Chondrocyte (in vitro differentiated cells): ENCODE measurements at places on chromosomes 2 and 18. TPM values are rescaled to one million over a fixed set of nuclear protein-coding genes. Genes with fewer than 3 reads are reported as not detected.

HOXD12 gene
- total RNA-seq = not detected in 3 replicates

IL1B gene
- not detected in 3 replicates for total RNA-seq

MLPH gene
- total RNA-seq = 3.7 to 6.1 TPM (median 5.6 TPM) in 3 replicates

NR4A2 gene
- 1.2 TPM in 3 replicates for total RNA-seq

ABHD1 gene
- 0.30 to 0.44 TPM (median 0.31 TPM) in 3 replicates for total RNA-seq

GYPC gene
- 29.1 to 48.6 TPM (median 46.4 TPM) in 3 replicates for total RNA-seq

PFN4 gene
- total RNA-seq = 1.3 to 1.4 TPM (median 1.3 TPM) in 3 replicates

BUB1 gene
- total RNA-seq = 7.1 to 7.8 TPM (median 7.6 TPM) in 3 replicates

COL4A4 gene
- total RNA-seq = 6.3 to 18.4 TPM (median 7.3 TPM) in 3 replicates

LRRTM4 gene
- total RNA-seq = not detected in 3 replicates

CFC1 gene
- total RNA-seq = not detected in 3 replicates

ZC3H8 gene
- 3.9 to 6.4 TPM (median 5.6 TPM) in 3 replicates for total RNA-seq

CHRNG gene
- not detected in 3 replicates for total RNA-seq

SULT1C2 gene
- 0.27 to 0.29 TPM (median 0.28 TPM) in 3 replicates for total RNA-seq

MAPK4 gene
- total RNA-seq = 0.28 to 0.30 TPM in 2 of 3 replicates, not detected in the other

DAPL1 gene
- 0.57 to 1.4 TPM in 2 of 3 replicates, not detected in the other for total RNA-seq

IL36B gene
- total RNA-seq = not detected in 3 replicates

FTCDNL1 gene
- total RNA-seq = 0.34 to 1.2 TPM (median 0.65 TPM) in 3 replicates

KLHL29 gene
- 8.0 to 9.0 TPM (median 8.0 TPM) in 3 replicates for total RNA-seq

INPP5D gene
- 0.20 to 0.48 TPM (median 0.21 TPM) in 3 replicates for total RNA-seq

SOCS6 gene
- total RNA-seq = 16.4 to 18.5 TPM (median 17.3 TPM) in 3 replicates

DES gene
- 0.70 to 19.8 TPM (median 15.5 TPM) in 3 replicates for total RNA-seq

TTN gene
- not detected in 3 replicates for total RNA-seq

ADRA2B gene
- total RNA-seq = 0.07 TPM in 1 of 3 replicates, not detected in the others
